ENCODE measurements at places on chromosomes 5 and 9. TPM values are rescaled to one million over a fixed set of nuclear protein-coding genes. Genes with fewer than 3 reads are reported as not detected.

GRCh38 chr9:75878488-75878860 is 12.0 kb upstream of the PCSK5 start:
- no peak for DNase-seq

DNA sequence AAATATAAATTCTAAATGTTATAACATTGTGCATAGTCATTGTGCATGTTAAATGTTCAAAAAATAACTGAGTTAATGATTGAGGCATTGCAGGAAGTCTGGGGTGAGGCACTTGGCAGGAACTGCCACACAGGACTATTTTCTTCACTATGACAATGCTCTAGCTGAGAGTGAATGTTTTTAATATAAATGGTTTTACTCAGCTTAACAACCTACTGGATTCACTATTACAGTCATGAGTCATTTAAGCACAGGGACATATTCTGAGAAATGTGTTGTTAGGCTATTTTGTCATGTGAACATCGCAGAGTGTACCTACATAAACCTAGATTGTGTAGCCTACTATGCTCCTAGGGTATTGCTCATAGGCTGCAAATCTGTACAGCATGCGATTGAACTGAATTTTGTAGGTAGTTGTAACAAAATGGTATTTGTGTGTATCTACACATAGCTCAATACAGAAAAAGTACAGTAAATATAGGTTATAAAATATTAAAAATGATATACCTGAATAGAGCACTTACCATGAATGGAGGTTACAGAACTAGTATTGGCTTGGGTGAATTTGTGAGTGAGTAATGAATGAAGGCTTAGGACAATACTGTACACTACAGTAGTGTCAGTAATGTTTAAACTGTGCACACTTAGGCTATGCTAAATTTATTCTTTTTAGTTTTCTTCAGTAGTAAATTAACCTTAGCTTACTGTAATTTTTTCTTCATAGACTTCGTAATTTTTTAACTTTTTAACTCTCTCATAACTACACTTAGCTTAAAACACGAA is 346.1 kb upstream of the PTGER4 start:
- DNase-seq = no peak

The TNFSF8 gene
- total RNA-seq = under 0.01 TPM

- no peak for DNase-seq
Measured at GRCh38 chr5:85998656-85999055, 619.1 kb upstream of the COX7C start.

The DDX4 gene
- 0.82 TPM for total RNA-seq

DNA sequence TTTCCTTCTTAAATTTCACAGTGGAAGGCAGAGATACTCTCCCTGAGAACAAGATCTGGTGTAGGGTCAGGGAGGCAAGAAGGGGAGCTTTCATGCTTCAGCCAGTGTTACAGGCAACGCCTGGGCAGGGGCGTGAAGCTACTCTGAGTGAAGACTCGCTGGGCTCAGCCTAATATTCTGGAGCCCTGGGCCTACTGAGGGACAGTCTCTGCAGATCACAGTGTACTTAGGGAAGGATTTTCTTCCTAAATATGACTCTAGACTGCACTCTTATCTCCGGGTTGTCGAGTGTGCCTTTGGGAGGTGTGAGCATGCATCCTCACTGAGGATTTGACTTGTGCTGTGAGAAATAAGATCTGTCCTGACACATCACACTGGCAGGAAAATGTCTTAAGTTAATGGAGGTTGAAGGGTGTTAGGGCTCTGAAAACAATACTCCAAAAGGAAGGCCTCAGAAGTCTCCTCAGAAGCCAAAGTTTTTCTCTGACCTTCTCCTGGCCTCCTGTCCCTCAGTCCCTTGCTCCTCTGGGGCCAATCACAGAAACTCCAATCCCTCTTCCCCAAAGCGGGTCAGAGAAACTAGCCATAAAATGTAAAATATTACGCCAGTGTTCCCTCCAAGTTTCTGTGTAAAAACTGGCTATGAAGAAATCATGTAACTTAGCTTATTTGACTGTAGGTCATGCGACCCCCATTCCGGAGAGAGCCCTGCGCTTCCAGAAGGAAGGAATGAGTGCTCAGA is 156.8 kb upstream of the TBC1D2 start:
- DNase-seq = no peak

DNA sequence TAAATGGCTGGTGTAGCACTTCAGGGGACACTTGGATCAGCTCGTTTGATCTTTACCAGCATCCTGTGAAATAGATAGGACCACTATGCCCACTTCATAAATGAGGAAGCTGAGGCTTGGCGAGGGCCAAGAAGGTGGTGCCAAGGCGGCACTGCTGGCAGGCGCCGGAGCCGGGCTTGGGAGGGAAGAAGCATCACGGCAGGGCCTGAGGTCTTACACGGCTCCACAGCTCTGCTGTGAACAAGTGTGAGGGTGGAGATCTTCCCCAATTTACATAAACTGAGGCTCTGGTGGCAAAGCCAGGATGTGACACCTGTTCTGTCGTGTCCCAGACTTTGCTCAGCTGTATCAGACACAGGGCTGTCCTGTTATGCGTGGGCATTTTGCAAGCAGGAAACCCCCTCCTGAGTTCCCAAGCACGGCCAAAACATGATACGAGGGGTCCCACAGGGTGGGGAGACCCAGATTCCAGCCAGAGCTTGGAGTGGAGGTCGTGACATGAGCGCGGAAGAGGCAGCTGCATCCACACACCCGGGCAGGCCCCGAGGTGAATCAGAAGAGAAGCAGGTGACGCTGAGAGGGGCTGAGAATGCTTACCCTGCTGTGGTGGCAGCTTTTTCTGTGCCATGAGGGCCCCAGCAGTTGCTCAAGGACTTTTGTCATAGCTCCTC is 117.5 kb upstream of the BOD1 start:
- no peak for DNase-seq

- no peak for DNase-seq
Measured at GRCh38 chr5:177295924-177296323, 7.6 kb downstream of the RAB24 start.

DNA sequence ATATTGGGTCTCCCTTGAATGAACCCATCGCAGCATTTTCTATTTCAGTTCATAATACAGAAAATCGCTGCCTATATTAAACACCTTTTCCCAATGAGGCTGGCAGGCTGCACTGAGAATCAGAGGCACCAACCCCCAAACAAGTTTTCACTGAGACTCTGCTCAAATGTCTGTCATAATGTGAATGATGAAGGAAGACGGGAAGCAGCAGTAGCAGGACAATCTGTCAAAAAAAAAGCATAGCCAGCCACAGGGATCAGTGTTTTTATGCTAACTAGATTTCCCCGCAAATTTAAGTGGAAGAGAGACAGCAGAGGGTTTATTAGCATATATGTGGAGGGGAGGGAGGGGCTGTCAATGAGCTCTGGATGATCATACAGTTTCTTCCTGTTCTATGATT is 162.7 kb upstream of the PDE4D start:
- DNase-seq = no peak

GRCh38 chr5:37849641-37850040 is 9.8 kb upstream of the GDNF start:
- no peak for DNase-seq

The MRPL22 gene
- 28.1 TPM for total RNA-seq

GRCh38 chr9:4713849-4714248 is 27.2 kb downstream of the AK3 start:
- DNase-seq = no peak

DNA sequence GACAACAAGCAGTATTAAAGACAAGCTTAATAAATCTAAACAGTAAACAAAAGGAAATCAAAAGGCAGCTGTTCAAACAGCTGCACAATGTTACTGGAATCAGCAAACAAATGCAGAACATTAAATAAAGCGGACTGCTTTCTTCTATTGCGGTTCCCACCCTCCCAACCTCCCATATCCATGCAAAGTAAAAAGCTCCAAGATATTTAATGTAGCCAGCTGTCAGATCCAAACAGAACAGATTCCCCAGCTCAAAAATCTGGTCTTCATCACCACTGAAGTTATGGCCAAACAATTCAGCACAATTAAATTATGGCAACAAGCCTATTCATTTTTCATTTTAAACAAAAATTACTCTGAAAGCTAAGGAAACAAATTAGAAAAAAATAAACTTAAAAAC is 75.9 kb downstream of the SLC38A9 start:
- no peak for DNase-seq

DNA sequence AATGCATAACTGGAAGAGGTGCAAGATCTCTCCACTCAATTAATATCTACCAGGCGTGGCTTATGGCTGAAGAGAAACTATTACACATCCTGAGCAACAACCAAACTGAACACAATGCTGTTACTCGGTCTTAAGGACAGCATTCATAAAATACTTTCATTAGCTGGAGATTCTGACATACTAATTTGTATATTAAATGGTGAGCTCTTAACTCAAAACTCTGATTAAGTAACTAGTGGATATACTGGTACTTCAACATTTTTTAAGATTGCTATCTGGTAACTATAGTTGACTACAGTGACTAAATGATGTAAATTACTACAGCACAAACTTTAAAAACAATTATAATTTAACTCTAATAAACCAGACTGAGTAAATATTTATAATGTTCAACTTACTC is 15.8 kb downstream of the ZDHHC21 start:
- DNase-seq = no peak

The ABITRAM gene
- 6.5 TPM for total RNA-seq

The GALNT12 gene
- total RNA-seq = 0.82 TPM

DNA sequence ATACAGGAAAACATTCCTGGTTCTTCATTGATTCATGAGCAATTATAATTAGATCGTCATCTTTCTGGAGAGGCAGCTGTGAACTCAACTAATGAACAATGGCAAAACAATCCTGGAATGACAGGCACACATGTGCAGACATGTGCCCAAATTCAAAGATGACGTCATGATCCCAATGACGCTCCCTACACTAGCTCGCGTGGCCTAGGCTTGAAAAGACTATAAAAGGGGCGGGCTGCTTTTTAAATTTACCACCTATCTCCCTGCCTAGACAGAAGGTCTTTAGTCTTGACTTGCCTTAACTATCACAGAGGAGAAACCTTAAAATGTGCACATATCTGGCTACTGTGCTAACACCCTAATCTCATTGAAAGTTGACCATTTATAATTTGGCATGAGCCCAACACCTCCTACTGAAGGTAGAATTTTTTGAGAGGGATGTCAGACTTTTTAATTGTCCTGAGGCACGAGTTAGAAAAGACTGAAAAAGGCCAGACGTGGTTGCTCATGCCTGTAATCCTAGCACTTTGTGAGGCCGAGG is 88.2 kb downstream of the PRRT1B start:
- no peak for DNase-seq

- no peak for DNase-seq
Measured at GRCh38 chr5:42948961-42949347, 91.2 kb downstream of the ANXA2R start.

- DNase-seq = no peak
Measured at GRCh38 chr5:172802567-172803176, 31.4 kb upstream of the ERGIC1 start.

DNA sequence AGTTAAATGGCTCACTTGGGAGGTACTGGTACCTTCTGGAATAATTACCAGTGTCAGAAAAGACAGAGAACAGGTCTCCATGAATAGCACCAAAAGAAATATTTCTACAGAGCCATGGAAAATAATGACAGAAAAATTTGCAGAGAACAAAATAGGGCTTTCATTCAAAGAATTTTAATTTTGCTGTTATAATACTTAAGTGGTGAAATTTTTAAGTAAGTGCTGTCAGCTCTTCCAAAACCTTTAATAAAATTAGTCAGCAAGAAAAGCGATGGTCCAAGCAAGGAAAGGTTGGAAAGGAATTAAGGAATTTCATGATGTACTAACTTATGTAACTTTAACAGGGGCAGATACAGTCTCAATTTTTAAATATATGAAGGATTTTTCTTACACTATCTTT is 359.2 kb downstream of the NR2F1-AS1 start:
- no peak for DNase-seq

The SLC6A18 gene
- not detected for total RNA-seq

GRCh38 chr5:59040024-59040803 is 457.3 kb downstream of the RAB3C start:
- DNase-seq = no peak

- no peak for DNase-seq
Measured at GRCh38 chr5:140420665-140421361, 19.2 kb downstream of the ANKHD1 start.

GRCh38 chr9:77751341-77752091 is 103.4 kb upstream of the GNA14 start:
- DNase-seq = no peak

All from frontal cortex (tissue), 4 donors.